CD4-positive, alpha-beta T cell treated with Interleukin-4 for 4 hours (primary cell): ENCODE measurements at places on chromosomes 1 and 21.

- no peak for DNase-seq
Measured at GRCh38 chr1:234222561-234223280, 150.5 kb upstream of the COA6 start.

DNA sequence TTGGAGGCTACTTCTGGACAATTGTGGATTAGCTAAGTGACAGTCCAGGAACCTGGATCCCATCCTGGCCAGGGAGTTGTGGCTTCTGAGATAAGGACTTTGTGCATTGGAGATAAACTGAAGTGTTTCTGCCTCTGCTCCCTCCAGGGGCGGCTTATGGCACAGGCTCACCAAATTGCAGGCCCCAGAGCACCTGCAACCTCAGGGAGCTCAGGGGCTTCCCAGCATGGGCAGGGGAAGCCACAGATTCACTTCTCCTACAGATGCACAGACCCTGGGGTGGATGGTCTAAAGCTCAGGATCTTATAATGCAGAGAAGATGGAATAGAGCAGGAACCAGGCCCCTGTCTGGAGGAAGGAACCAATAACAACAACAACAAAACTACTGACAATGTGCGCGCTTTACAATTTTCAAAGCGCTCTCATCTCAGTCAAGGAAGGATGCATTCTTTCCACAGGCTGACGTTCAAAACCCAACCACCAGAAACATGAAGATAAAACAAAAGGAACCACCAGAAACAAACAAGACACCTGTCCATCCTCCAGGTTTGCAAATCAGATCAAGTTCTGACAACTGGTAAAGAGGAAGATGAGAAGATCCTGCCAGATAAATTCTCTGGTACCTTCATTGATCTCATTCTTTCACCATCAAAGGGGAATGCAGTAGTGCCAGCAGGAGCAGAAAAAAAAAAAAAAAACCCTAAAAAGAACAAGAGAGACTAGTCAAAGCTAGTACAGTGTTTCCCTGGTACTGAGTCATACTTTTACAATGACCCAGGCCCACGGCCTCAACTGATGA is 121.0 kb upstream of the IRF2BP2 start:
- peak; percentile 88 for DNase-seq

DNA sequence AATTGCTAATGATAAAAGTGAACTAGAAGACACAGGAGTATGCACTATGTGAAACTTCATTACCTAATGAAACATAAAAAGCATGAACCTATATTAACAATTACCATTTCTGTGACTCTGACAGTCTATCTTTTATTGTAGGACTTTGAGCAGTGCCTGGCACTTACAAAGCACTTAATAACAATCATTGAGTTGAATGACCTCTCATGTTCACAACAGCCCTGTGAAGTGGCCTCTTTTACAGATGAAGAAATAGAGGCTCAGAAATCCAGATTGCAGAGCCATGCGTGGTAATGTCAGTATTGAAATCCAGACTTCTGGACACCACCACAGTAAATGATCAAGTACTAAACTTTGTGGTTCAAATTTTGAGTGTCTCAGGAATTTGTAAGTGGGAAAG is 326.4 kb downstream of the NTNG1 start:
- no peak for DNase-seq

DNA sequence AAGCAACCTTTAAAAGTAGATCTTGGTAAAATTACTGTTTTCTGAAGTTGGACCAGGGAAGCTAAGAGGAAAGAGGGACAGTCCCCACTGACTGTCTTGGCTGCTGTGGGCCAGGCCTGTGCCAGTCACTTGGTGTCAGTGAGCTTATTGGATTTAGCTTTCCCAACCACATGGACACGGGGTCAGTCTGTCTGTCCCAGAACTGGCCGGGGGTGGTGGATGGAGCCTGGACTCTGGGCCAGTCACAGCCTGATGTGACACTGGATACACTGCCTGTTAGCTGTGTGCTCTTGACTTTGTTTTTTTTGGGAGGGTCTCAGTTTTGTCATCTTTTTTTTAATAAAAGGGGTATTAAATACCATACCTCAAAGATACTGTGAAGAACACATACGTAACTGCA is 96.7 kb downstream of the GALNT2 start:
- DNase-seq: no peak

DNA sequence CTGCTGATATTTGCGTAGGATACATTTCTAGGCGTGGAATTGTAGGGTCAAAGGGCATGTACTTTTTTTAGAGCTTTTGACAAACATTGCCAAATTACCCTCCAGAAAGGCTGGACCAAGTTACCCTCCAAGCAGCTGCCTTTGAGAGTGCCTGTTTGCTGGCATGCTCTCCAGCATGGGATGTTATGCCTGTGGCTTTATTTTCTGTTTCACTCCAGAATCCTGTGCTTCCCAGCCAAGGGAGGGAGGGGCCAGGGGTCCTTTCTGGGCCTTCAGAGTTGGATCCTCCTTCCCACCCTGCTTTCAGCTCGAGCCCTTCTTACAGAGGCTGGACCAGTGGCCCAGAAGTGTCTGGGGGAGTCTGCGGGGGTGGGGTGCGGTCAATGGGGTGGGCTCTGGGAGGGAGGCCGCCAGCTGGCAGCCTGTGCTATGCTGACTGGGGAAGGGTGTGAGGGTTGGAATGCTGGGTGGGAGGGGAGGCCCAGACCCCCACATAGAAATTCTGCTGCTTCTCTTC is 81.2 kb downstream of the EPHB2 start:
- no peak for DNase-seq
